ENCODE measurements at places on chromosomes 12 and 14.

DNA sequence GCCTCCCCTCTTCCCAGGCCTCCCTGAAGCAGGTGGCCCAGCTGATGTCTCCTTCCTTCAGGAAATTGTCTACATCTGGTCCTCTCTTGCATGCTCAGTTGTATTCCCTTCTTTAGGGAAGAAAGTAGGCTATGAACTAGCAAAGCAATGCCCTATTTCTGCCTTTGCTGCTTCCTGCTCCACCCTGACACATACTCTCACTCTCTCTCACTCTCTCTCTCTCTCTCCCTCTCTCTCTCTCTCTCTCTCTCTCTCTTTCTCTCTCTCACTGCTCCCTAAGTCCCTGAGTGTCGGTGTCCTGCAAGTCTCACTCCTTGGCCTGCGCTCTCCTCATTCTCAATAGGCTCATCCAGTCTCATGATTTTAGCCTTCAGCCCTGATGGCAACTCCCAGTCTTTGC lies 19.4 kb upstream of the PARP11 start:
- DNase-seq: no peak

GRCh38 chr14:69979882-69980281 lies 100.7 kb downstream of the SMOC1 start:
- no peak for DNase-seq

GRCh38 chr14:33343016-33343415 lies 404.3 kb downstream of the NPAS3 start:
- peak; percentile 88 for DNase-seq

GRCh38 chr14:92663049-92663448 lies 85.4 kb downstream of the LGMN start:
- DNase-seq: no peak

DNA sequence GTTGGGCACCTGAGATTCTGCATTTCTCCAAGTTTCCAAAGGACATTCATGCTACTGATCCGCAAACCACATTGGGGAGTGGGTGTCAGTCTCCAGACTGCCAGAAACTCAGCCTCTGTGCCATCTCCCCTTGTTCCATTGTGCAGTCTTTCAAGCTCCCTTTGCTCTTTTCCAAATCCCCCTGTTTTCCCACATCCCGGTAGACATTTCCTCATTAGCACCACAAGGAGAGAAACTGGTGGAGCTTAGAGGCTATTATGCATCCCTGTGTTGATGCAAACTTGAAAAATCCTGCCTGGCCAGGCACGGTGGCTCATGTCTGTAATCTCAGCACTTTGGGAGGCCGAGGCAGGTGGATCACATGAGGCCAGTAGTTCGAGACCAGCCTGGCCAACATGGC lies 10.7 kb downstream of the CCDC63 start:
- no peak for DNase-seq

- no peak for DNase-seq
These were observed 60.3 kb downstream of the RIN3 start for GRCh38 chr14:92573761-92574498.

- no peak for DNase-seq
These were observed 2.6 kb downstream of the NPC2 start for GRCh38 chr14:74490486-74490885.

GRCh38 chr14:51597261-51598001 lies 54.3 kb upstream of the FRMD6 start:
- DNase-seq: peak; percentile 92

DNA sequence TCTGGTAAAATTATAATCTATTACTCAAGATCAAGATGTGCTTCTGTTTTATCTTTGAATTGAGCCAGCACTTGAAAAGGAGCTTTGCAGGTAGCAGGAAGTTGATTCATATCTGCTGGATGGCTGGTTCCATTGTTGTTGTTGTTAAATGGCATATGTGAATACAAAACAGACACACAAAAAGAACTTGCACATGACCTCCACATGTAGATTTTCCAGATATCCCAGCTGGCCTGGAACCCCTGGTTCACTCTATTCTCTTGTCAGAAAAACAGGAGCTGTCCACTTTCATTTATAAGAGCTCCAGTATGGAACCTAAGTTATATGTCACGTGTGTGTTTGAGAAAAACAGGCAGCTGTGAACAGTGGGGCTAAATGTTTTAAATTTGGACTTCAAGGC lies 273.9 kb downstream of the TMEM132D start:
- no peak for DNase-seq

- DNase-seq: no peak
These were observed 12.4 kb upstream of the ITGB7 start for GRCh38 chr12:53219292-53219955.

GRCh38 chr12:53589915-53590314 lies 36.3 kb downstream of the ATF7 start:
- DNase-seq: no peak

DNA sequence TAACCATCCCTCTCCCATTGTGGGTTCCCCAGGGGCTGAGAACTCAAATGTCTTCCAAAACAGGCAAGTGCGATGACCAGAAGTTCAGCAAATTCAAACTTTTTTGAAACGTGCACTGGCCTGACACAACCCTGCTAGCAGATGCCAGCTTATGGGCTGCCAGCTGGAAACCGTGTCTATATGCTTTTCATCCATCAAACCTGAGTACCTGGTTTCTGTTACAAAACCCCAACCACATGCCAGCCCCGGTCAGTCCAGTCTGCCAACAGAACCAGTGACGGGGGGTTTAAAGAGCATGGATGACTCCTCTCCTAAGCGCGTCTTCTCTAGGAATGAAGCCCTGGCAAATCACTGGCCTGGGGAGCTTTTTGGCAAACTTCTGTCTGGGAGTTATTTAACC lies 189.7 kb downstream of the TTC7B start:
- no peak for DNase-seq

- DNase-seq: no peak
These were observed 89.1 kb downstream of the BEGAIN start for GRCh38 chr14:100498068-100498467.

- DNase-seq: no peak
These were observed 42.5 kb upstream of the HMGA2 start for GRCh38 chr12:65781681-65782269.

- DNase-seq: no peak
These were observed 46.5 kb downstream of the FBXO34 start for GRCh38 chr14:55317542-55318306.

DNA sequence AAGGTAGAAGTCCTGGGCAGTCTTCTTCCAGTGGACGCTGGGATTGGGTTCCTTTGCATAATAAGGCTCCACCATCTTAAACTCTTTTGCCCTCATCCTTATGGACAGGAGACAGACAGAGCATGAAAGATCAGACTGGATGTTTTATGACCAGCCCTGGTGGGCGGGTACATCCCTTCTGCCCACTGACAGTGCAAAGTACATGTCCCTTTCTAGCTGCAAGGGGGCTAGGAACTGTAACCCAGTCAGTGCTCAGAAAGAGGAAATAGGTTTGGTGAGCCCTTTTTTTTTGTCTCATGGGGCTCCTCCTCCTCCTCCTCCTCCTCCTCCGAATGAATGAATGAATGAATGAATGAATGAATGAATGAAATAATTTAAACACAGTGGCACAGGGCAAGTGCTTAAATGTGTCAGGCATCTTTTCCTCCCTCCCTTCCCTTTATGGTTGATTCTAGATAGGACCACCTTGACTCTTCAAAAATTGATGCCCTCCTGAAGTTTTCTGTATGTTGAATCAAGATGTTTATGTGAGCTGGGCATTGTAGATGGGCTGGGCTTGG lies 36.4 kb upstream of the HNF1A start:
- DNase-seq: no peak

DNA sequence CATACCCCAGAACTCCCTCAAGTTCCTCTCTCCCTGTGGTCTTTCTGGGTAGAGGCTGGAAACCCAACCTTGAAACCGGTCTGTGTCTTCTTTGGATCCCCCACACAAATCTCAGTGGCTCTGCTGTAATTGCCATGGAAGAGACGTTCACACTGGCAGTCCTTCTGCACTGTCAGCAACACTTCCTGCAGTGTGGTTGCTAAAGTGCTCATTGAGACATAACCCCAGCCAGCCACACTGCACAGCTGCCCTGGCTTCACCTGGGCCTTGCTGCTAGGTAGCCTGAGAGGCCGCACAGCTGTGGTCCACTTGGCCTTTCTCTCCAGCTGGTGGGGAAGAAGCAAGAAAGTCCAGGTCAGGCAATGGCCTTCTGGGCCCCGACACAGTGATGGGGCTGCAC lies 2.4 kb downstream of the GZMH start:
- no peak for DNase-seq

DNA sequence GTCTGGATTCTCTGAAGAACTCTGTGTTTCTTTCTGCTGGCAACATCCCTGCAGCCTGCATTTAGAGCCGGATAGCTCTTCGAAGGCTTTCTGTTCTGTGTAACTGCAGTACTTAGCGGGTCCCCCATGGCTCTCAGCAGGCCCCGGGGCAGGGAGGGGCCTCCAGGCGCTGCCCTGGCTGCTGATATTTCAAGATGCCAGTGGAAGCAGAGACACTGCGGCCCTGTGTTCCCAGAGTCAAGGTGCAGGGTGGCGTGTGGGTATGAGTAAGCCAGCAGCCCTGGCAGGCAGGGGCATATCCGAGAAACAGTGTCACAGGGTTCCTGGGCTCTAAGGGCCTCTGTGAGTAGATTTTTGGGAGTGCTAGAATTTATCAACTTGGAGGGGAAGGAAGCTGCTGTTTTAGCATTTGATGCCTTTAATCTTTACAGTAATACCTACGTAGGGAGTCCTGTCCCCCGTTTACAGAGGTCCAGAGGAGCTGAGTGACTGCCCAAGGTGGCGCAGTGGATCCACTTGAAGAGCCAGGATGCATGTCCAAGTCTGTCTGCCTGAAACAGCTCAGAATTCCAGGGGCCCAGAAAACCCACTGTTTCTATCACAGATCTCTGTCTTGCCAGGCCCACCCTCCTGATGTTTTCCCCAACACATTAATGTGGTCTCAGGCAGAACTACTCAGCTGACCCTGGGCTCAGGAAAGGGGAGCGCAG lies 16.2 kb downstream of the ESRRB start:
- no peak for DNase-seq

DNA sequence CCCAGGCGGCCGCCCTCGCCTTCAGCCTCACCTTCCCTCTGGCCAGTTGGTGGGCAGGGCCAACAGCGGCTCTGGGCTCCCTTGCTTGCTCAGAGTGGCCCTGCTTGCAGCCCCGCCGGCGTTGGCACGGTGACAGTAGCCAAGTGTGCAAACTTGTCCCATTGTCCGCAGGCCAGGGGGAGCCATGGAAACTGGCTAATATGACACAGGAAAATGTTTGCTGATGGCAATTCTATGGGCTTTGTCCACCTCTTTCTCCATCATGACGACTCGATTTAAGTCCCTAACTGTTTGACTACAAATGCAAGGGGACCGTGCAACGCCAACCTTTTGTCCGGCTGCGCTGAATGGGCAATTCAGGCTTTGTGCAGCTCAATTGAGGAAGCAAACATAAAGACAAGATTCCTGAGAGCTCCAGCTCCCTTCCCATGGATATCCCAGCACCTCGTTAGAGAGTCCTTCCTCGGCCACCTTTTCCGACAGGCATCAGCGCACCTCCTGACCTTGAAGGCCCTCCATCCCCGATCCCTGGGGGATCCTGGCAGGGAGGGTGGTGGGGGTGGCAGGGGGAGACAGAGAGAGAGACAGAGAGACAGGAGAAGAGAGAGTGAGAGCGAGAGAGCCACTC lies 785 bp upstream of the FAM181A start:
- no peak for DNase-seq

GRCh38 chr12:11881835-11882234 lies 188.9 kb upstream of the BCL2L14 start:
- no peak for DNase-seq

DNA sequence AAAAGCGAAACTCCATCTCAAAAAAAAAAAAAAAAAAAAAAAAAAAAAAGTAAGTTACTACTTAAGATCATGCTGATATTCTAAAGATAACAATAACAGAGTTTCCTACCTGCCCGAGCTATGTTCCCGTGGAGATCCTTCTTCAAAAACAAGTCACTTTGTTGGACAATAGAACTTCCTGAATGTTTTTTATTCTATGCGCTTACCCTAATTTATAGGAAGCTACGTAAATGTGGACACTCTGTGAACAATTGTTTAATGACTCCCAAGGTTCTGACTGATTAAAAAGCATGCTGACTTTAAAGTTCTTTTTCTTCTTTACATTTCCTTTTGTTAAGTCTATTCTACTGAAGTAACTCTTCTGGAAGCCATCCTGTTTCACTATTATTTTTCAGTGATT lies 52.5 kb downstream of the FGD4 start:
- no peak for DNase-seq

DNA sequence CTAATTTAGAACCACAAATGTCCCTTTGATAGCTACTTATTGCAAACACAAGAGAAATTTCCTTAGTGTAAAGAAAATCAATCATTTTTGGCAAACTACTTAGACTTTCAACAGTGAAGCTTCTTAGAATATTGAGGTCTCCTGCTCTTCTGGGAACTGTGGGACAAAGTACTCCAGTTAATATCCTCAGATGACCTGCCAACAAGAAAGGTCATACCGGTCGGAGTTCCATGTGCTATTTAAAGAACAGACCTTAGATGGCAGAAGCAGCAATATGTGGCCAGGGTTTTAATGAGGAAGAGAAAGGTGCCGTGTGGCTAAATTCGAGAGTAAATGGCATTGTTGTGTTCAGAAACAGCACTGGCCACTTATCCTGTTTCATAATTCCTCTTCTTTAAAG lies 114.7 kb upstream of the AMIGO2 start:
- DNase-seq: no peak

GRCh38 chr14:83007641-83008225 lies 1474.1 kb upstream of the SEL1L start:
- peak; percentile 19 for DNase-seq

- DNase-seq: no peak
These were observed 31.1 kb downstream of the INTS13 start for GRCh38 chr12:26906704-26907103.

GRCh38 chr12:55658212-55658611 lies 21.5 kb downstream of the OR10P1 start:
- no peak for DNase-seq

Measured in fibroblast of skin of left quadriceps (primary cell).